ENCODE measurements at places on chromosomes 7 and 10.

- no peak for DNase-seq
Observed at GRCh38 chr10:18094793-18095192, 45.4 kb upstream of the CACNB2 start.

DNA sequence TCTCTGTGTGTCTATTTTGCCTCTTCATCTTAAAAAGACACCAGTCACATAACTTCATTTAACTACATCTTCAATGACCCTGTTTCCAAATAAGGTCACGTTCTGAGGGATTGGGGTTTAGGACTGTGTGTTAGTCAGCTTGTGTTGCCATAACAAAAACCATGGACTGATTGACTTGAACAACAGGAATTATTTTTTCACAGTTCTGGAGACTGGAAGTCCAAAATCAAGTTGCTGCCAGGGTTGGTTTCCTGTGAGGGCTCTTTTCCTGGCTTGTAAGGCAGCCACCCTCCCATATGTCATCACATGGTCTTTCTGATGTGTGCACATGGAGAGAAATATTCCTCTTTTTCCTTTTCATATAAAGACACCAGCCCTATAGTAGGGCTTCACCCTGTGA is 55.3 kb downstream of the REEP3 start:
- no peak for DNase-seq

DNA sequence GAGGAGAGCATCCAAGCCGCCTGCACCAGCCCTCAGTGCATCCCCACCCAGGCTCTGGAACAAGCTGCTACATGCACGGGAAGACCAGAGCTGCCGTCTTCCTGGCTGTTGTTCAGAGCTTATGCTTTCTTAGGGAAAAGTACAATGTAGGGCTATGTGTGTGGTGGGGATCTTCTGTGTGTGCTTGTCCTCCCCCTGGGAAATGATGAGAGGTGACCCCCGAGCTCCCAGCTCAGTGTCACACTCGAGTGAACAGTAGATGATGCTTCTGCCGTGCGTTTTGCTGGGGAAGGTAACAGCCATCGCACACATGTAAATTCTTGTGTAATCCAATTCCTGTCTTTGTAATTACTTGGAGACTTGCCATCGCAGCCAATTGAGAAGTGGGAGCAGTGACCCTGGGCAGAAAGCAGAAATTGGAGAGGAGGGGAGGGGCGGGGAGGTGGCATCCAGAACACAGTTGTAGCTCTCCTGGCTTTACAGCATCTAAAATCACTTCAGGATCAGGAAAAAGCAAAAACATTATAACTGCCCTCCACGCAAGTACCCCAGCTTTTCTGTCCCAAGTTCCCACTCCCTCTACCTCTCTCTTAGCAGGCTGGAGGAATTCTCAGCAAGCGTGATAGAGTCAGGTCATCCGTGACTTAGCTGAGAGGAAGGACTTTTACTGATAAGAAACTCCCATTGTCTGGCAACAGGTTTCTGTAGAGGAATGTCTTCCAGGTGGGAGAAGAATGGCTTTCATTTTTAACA is 149.6 kb downstream of the TCF7L2 start:
- peak; percentile 38 for DNase-seq

DNA sequence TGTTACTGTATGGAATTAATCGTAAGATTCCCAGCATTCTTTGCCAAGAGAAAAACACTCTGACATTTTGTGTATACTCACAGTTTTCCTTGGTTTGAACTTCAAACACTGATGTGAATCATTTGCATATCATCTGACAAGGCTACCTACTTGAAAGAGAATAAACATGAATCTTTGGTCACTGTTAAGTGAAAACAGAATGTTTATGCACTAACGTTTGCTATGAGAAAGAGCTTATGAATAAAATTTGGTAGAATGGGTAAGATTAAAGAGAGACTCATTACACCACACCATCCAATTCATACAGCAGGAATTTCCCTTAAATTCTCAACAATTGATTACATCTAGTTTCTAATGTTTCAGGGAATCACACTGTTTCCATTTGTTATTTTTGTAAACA is 46.6 kb downstream of the MACC1 start:
- no peak for DNase-seq

GRCh38 chr7:94368371-94368791 is 26.3 kb upstream of the COL1A2 start:
- DNase-seq = no peak

DNA sequence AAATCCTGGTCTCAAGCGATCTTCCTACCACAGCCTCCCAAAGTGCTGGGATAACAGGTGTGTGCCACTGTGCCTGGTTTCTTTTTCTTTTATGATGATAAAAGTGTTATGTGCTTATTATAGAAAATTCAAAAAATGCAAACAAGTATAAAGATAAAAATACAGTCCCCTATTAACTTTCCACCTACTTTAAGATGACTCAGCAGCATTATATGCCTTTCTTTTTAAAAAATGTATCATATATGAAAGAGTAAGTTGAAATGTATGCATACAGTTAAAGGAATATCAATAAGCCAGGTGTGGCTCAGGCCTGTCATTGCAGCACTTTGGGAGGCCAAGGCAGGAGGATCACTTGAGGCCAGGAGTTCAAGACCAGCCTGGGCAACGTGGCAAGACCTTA is 216.9 kb upstream of the GALNT17 start:
- DNase-seq = no peak

- no peak for DNase-seq
Observed at GRCh38 chr10:59900048-59900727, 6.2 kb downstream of the CCDC6 start.

DNA sequence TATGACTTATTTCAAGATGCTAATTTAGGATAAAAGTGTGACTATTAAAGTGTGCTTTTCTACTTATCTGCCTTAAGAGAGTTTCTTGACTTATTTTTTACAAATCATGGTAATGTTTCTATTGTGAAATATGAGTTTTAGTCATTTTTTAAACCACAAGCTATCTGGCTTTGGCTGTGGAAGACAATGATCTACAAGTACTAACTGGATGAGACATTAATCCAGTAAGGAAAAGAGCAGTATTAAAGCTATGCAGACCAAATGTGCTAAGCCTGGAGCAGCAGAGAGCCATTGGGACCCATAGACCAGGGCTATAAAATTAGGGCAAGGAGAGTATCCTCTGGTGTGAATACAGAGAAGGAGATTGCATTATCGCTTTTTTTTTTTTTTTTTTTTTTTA is 92.4 kb downstream of the SEMA3A start:
- no peak for DNase-seq

GRCh38 chr10:34674176-34674575 is 140.9 kb downstream of the PARD3 start:
- DNase-seq = no peak

DNA sequence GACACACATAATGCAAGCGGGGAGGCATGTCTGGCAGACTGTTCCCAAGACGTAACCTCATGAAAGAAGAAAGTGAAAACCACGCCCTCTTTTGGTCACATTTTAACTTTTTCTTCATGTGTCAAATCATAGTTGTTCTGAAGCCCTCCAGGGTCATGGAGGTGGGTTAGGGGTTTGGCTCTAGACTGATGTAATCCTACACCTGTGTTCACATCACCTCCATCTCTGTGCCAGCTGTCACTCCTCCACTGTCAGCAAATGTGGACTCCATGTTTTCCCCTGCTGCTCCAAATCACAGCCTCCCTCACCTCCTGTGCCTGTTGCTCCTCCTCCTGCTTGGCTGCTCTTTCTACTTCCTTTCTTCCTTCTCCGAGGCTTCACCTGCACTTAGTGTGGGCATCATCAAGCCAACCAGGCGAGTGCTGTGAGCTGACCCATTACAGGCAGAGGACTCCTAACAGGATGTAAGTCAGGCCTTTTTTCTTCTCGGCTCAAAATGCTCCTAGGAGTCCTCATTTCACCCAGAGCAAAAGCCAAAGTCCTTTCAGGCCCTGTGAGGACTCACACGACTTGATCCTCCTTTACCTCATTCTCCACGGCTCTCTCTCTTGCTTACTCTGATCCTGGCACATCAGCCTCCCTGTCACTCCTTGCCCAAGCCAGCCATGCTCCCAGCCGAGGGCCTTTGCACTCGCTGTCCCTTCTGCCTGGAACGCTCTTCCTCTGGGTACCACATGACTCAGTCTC is 66.4 kb upstream of the IFRD1 start:
- DNase-seq = no peak

DNA sequence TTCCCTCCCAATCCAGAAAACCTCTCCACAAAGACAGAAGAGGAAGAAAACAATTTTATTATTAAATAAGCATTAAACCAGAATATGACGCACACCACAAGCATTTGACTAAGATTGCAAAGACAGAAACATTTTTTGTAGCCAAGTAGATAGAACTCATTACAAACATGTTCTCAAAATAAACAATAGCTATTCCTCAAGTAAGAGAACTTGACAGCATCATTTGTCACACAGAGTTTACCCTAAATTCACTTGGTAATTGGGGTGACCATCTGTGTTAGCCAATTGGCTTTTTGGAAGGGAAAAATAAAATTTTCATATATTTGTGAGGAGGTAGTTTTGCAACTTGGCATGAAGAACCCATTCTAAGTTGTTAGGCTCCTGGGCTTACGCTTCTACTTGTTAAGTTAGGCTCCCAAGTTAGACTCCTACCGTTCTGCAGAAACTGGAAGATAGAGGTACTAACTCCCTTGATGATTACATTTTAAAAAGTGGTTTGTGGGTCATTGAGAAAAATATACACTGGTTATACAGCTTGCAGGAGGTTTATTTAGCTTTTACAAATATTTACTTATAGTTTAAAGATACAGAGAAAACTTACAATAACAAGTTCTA is 618.6 kb upstream of the CNTNAP2 start:
- DNase-seq = no peak

GRCh38 chr7:106423111-106423510 is 138.3 kb upstream of the NAMPT start:
- no peak for DNase-seq

GRCh38 chr7:27221201-27221797 is 21.3 kb upstream of the EVX1 start:
- no peak for DNase-seq

DNA sequence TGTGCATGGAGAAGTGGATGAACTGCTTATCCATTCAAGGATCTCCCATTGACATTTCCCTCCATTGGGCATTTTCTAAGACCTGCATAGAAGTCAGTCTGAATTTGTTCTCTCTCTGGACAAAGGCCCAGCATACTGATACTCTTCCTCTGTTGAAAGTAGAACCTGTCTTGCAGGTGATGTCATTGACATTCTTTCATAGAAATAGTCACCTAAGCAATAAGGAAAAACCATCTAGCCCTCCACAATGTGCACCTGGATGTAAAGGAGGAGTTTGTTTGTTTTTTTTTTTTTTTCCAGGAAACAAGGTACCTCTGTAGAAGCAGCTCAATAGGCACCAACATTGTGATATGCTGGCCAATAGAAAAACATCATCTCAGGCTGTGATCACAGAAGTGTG is 150.4 kb downstream of the DPY19L1 start:
- DNase-seq = no peak

DNA sequence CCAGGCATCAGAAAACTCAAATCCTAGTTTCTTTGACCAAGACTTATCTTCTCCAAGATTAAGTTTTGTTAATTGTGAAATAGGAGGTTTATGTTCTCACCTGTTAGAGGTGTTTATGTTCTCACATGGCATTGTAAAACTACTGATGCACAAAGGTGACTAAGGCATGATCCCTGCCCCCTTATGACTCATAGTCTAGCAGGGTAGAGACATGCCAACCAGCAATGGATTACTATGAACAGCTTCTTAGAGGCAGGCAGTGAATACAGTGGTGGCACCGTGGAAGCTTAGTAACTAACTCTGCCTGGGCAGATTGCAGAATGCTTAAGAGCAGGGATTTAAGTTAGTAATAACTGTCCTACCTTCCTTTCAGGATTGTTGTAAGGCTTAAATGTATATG is 400.9 kb downstream of the SORCS3 start:
- no peak for DNase-seq

DNA sequence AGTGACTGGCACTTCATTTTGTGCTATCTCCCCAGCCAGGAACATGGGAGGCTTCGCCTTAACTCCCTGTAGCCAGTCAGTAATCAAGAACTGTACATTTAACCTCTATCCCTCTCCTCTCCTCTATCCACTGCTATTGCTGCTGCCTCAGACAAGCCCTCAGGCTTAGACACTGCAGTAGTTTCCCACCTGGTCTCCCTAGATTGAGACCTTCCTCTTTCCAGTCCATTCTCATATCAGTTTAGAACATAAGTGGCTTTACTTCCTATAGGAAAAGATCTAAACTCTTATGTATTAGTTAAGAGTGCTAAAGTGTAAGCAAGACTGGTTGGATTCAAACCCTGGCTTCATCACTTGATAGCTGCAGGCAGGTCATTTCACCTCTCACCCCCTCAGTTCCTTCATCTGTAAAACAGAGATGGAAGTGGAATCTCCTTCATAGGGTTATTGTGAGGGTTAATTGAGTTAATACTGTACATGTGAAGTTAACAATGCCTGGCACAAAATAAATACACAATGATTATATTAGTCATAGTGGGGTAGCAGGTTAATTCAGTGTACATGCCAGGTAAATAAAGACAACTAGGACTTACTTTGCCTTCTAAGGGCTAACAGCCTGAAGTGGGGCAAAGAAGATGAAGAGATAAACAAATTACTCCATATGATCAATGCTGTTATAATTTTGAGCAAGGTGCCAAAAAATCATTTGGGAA is 76.1 kb downstream of the ZNF277 start:
- DNase-seq = no peak

GRCh38 chr7:20447021-20447650 is 116.4 kb downstream of the ITGB8 start:
- no peak for DNase-seq

GRCh38 chr7:137904833-137905232 is 58.1 kb upstream of the DGKI start:
- no peak for DNase-seq

GRCh38 chr7:87220734-87221215 is 1.2 kb upstream of the TMEM243 start:
- no peak for DNase-seq

DNA sequence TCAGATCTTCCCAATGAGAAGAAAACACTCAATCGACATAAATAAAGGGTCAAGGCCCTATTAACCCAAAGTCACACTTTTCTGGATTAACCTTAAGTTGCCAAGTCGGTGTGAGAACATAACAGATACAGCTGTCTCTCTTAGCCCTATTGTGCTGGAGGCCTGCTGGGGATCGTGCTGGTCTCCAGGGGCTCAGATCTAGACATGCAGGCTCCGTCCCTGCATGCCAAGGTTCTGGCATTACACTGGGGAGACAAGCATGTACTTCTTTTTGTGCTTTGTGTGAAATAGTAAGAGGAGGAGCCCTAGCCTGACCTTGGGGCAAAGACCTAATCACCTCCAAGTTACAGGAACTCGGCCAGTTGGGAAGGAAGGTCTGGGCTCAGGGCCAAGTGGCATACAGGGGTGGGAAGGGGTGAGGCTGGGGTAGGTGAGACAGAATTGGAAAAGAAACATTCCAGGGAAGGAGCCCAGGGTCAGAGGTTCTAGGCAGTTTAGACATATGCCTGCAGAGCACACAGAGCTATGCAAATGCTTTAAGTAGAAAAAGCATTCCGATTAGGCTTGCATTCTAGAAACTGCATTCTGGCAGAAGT is 216.4 kb downstream of the HECW1 start:
- DNase-seq = no peak

DNA sequence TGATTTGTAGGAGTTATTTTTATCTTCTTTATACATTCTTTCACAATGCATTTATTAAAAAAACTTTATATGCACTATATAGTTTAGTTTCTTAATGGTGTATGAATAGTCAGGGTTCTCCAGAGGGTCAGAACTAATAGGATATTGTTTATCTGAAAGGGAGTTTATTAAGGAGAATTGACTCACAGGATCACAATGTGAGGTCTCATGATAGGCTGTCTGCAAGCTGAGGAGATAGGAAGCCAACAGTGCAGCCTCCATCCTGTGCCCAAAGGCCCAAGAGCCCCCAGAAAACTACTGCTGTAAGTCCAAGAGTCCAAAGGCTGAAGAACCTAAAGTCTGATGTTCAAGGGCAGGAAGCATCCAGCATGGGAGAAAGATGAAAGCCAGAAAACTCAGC is 192.8 kb upstream of the AHR start:
- DNase-seq = no peak

Measured in CD4-positive, alpha-beta T cell (primary cell).